ENCODE measurements at places on chromosomes 6 and 20. TPM values are rescaled to one million over a fixed set of nuclear protein-coding genes. Genes with fewer than 3 reads are reported as not detected.

Gene BNIP5
- total RNA-seq = not detected

Gene LRFN2
- 0.05 TPM for total RNA-seq

Gene MAS1
- total RNA-seq = not detected

Gene TRDN
- not detected for total RNA-seq

Gene BPI
- 0.48 TPM for total RNA-seq

Gene PREX1
- 5.8 TPM for total RNA-seq

Gene EPB41L2
- total RNA-seq = 18.7 TPM

Gene GPR63
- total RNA-seq = 0.05 TPM

Gene ARFGEF3
- 0.18 TPM for total RNA-seq

Gene OPRL1
- 0.15 TPM for total RNA-seq

Gene ENTPD6
- total RNA-seq = 33.4 TPM

Gene PROKR2
- total RNA-seq = not detected

Gene PNLDC1
- 0.23 TPM for total RNA-seq

Gene CPNE5
- 0.25 TPM for total RNA-seq

Gene SNAP91
- not detected for total RNA-seq

Gene RSPO3
- total RNA-seq = 1.6 TPM

Gene NR2E1
- not detected for total RNA-seq

Gene CLPSL2
- total RNA-seq = not detected

Gene CENPW
- 1.6 TPM for total RNA-seq
